ENCODE measurements at places on chromosomes 11 and 22.

GRCh38 chr22:25898707-25899365, 156.8 kb downstream of the MYO18B start:
- no peak overlapping the region for H3K4me3 ChIP-seq
- H3K36me3 ChIP-seq: no peaks in the 10 kb centered on the region
- H3K4me1 ChIP-seq: no peaks in the 10 kb centered on the region
- H3K27ac ChIP-seq: no peak overlapping the region
- H3K27me3 ChIP-seq: peaks cover 15% of the 10 kb centered on the region

- H3K4me1 ChIP-seq: peaks cover 31% of the 10 kb centered on the region
- H3K27me3 ChIP-seq: peaks cover 4% of the 10 kb centered on the region
- DNase-seq: no peak
- H3K4me3 ChIP-seq: no peak overlapping the region
- no peak overlapping the region for H3K27ac ChIP-seq
- no peaks in the 10 kb centered on the region for H3K36me3 ChIP-seq
Observed at GRCh38 chr11:115112754-115113153, 391.5 kb downstream of the CADM1 start.

DNA sequence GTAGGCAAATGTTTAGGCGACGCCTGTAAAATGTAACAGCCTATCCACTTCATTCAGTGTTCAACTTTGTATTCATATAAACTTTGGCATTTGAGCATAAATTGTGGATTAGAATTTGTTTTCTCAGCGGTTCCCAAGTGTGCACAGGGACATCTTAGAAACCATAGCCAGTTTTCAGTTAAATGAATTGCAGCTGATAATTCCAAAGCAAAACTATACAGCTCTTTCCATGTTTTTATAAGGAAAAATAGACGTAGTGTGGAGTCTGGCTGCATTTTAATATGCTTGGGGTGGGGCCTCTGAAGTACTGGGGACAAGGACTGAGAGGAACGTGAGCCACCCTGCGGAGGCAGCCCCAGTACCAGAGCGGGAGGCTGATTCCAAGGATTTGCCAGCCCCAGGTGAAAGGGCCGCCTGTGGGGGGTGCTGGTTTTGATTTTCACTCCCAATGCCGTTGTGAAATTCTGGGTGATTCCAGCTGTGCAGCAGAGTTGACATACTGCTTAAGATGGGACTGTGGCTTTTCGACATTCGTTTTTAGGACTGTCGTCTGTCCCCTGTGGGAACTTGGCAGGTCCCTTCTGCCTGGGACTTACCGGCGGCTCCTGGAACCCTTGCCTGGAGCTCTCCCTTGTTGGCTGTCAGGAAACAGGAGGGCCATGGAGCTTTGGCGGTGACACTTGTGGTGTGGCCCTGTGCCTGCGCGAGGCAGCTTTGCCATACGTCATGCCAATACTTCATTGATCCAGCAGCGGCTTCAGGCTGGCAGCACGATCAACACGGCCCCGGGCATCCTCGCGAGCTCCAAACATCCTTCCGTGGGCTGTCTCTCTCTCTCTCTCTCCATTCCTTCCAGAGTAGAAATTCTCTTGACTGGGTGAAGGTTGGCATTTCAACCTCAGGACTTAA, 370.9 kb downstream of the TBC1D22A start:
- no peak for DNase-seq
- peaks cover 17% of the 10 kb centered on the region for H3K4me1 ChIP-seq

DNA sequence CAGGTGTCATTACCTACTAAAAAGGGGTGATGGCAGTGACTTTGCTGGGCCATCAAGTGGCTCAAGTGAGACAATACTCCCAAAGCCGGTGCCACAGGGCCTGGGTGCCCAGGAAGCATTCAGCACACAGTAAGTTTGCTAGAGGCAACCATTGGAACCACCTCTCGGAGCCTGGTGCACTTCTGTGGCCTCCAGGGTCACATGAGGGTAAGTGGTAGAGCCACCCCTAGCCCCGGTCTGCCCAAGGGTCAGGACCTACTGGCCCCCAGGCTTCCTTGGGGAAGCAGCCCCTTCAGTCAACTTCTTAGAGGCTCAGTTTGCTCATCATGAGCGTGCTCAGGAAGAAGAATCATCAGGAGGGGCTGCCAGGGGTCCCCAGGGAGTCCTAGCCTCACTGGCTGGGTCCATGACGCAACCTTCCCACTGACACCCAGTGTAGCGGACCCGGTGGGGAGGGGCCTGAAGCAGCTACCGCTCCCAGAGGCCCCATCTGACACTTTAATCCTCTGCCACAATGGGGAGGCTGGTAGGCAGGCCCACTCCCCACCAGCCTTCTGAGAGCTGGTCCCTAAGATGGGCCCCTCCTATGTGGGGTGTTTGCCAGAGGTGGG, 17.5 kb upstream of the RASL10A start:
- no peaks in the 10 kb centered on the region for H3K36me3 ChIP-seq
- H3K4me3 ChIP-seq: no peak overlapping the region
- H3K4me1 ChIP-seq: peaks cover 10% of the 10 kb centered on the region
- no peak for DNase-seq

DNA sequence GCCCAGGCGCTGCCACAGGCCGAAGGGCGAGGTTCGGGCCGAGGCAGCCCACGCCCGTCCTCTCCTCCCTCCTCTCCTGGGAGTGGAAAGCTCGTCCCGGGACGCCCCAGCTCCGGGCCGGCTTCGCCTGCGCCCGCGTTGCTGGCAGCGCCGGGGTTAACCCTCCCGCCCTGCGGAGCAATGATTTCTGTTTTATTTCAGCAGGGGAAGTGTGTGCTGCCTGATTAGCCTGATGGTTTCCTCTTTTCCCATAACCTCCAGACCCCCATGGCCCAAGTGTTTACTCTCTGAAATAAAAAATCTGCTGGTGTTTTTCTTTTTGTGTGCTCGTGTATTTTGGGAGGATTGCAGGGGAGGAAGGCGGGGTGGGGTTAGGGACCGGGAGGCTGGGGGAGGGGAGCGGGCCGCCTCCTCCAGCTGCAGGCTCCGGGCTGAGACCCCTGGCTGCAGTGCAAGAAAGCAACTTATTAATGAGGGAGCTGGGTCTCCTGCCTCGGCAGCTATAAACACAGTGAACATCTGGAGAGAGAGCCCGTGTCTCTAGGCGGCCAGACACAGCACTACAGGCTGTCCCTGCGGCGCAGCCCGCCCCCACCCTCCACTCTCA, 38.6 kb downstream of the ETS1 start:
- H3K36me3 ChIP-seq: no peaks in the 10 kb centered on the region
- DNase-seq: no peak
- peaks cover 71% of the 10 kb centered on the region for H3K27me3 ChIP-seq
- H3K27ac ChIP-seq: peak overlapping the region; percentile 65
- H3K4me1 ChIP-seq: peaks cover 49% of the 10 kb centered on the region
- peak overlapping the region; percentile 88 for H3K4me3 ChIP-seq

- no peak overlapping the region for H3K4me3 ChIP-seq
- H3K27me3 ChIP-seq: no peaks in the 10 kb centered on the region
- H3K36me3 ChIP-seq: no peaks in the 10 kb centered on the region
- H3K27ac ChIP-seq: no peak overlapping the region
Observed at GRCh38 chr11:127926721-127927120, 660.6 kb downstream of the ETS1 start.

GRCh38 chr22:30045494-30045887, 34.8 kb upstream of the HORMAD2 start:
- peaks cover 4% of the 10 kb centered on the region for H3K36me3 ChIP-seq
- H3K4me3 ChIP-seq: no peak overlapping the region
- no peaks in the 10 kb centered on the region for H3K27me3 ChIP-seq
- H3K4me1 ChIP-seq: peaks cover 26% of the 10 kb centered on the region

GRCh38 chr11:110862407-110862806, 150.2 kb upstream of the ARHGAP20 start:
- H3K27ac ChIP-seq: no peak overlapping the region
- H3K27me3 ChIP-seq: peaks cover 8% of the 10 kb centered on the region
- DNase-seq: no peak

- H3K4me1 ChIP-seq: peaks cover 19% of the 10 kb centered on the region
- no peak overlapping the region for H3K27ac ChIP-seq
- no peak overlapping the region for H3K4me3 ChIP-seq
- DNase-seq: no peak
- no peaks in the 10 kb centered on the region for H3K27me3 ChIP-seq
- peaks cover 3% of the 10 kb centered on the region for H3K36me3 ChIP-seq
Observed at GRCh38 chr11:91792779-91793262, 431.8 kb upstream of the FAT3 start.

GRCh38 chr11:66143996-66144678, 74.1 kb downstream of the PACS1 start:
- peaks cover 8% of the 10 kb centered on the region for H3K36me3 ChIP-seq
- H3K4me1 ChIP-seq: peaks cover 14% of the 10 kb centered on the region
- H3K27me3 ChIP-seq: no peaks in the 10 kb centered on the region
- H3K4me3 ChIP-seq: no peak overlapping the region
- DNase-seq: no peak

GRCh38 chr11:118438314-118438931, 2.1 kb downstream of the KMT2A start:
- H3K4me3 ChIP-seq: peak overlapping the region; percentile 92
- DNase-seq: no peak
- peaks cover 12% of the 10 kb centered on the region for H3K36me3 ChIP-seq
- peaks cover 6% of the 10 kb centered on the region for H3K27me3 ChIP-seq
- peak overlapping the region; percentile 94 for H3K27ac ChIP-seq

- no peaks in the 10 kb centered on the region for H3K4me1 ChIP-seq
- H3K27me3 ChIP-seq: no peaks in the 10 kb centered on the region
- no peak for DNase-seq
- no peaks in the 10 kb centered on the region for H3K36me3 ChIP-seq
- no peak overlapping the region for H3K4me3 ChIP-seq
- no peak overlapping the region for H3K27ac ChIP-seq
Observed at GRCh38 chr11:119551420-119552105, 128.6 kb upstream of the THY1 start.

DNA sequence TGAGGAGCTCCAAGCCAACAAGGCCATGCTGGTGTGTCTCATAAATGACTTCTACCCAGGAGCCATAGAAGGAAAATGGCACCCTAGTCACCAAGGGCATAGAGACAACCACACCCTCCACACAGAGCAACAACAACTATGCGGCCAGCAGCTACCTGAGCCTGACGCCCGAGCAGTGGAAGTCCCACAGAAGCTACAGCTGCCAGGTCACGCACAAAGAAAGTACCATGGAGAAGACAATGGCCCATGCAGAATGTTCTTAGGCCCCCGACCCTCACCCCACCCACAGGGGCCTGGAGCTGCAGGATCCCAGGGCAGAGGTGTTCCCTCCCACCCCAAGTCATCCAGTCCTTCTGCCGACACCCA, 28.0 kb downstream of the IGLL5 start:
- H3K27me3 ChIP-seq: peaks cover 25% of the 10 kb centered on the region
- no peaks in the 10 kb centered on the region for H3K36me3 ChIP-seq
- H3K27ac ChIP-seq: no peak overlapping the region
- no peaks in the 10 kb centered on the region for H3K4me1 ChIP-seq

DNA sequence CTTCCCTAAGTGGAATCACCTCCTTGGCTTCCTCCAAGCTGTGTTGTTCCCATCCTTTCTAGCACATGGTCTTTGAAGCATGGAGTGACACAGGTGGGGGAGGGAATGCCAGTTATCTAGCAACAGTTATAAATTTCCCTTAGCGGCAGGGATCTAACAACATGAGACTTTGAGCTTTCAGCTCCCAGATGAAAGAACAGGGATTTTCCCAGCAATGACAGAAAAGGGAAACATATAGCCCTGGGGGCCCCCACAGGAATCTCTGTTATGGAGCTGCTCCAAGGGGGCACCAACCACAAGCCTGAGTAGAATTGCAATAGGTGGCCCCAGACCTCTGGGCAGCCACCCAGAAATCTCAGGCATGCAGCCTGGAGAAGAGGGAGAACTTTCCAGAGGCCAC, 163.0 kb downstream of the GRIK4 start:
- H3K4me1 ChIP-seq: peaks cover 12% of the 10 kb centered on the region
- DNase-seq: no peak
- H3K27me3 ChIP-seq: peaks cover 27% of the 10 kb centered on the region
- no peak overlapping the region for H3K4me3 ChIP-seq

- DNase-seq: no peak
- peaks cover 33% of the 10 kb centered on the region for H3K36me3 ChIP-seq
- H3K4me1 ChIP-seq: peaks cover 9% of the 10 kb centered on the region
- H3K27ac ChIP-seq: peak overlapping the region; percentile 88
Observed at GRCh38 chr22:29801153-29801552, 34.0 kb downstream of the UQCR10 start.

GRCh38 chr11:19868871-19869270, 156.2 kb downstream of the NAV2 start:
- no peak overlapping the region for H3K4me3 ChIP-seq
- peaks cover 24% of the 10 kb centered on the region for H3K4me1 ChIP-seq

DNA sequence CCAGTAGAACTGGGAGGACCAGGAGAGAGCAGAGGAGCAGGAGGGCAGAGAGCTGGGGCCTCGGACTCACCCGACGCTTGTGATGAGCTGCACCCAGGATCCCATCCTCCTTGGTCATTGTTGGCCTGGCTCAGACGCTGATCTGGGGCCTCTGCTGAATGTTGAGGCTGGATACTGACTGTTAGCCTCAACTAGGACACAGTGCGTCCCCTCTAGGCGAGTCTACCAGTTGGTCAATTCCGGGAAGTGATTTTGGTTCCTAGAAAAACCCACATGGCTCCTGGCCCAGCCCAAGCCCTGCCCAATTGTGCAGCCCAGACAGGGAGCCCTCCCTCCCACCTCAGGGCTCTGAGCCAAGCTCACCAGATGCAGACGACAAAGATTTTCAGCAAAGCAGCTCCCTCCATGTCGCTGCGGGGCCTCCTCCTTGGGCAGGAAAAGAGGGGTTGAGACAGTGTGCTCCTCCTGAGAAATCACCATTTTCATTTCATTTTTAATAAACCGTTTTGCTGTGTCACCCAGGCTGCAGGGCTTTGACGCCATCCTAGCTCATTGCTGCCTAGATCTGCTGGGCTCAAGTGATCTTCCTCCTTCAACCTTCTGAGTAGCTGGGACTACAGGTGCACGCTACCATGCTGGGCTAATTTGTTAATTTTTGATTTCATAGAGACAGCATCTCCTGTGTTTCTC, at the start of gene APOL4:
APOL4 (minus strand) TSS at position 180 of the 690 bp plus-strand sequence; CDS start at position 105, 75 bp downstream.
- no peaks in the 10 kb centered on the region for H3K27me3 ChIP-seq
- DNase-seq: no peak
- peaks cover 56% of the 10 kb centered on the region for H3K4me1 ChIP-seq
- H3K4me3 ChIP-seq: peak within 1 kb of the TSS; percentile 71
- no peaks in the 10 kb centered on the region for H3K36me3 ChIP-seq

DNA sequence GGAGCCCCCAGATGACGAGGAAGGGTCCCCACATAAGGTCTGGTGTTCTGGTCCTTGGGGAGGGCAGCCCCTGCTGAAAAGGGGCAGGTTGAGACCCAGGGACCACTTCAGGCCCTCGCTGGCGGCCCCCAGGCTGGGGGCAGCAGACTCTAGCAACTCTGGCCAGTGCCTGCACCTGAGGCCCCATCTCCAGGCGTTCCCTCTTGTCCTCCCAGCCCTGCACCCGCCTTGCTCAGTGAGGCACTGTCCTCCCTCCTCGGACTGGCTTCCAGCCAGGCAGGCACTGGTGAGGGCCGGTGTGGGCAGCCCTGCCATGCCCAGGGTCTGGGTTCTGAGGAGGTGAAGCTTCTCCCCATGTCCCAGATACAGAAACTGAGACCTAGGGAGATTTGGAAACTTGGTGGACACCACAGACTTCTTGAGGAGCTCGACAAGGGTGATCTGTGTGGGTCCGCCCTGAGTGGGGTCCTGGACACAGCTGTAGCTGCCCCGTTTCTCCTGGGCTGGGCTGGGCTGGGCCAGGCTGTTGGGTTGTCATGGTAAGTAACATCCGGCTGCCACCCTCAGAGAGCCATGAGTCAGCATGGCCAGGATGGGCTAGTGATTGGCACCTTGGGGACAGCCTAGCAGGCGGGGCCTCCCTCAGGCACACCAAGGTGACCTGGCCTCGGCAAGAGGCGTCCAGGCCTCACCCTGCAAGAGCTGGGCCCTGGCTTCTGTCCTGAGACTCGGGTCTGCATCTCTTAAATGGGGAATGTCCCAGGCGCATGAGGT, 11.1 kb upstream of the PHLDA2 start:
- no peak overlapping the region for H3K4me3 ChIP-seq
- H3K27me3 ChIP-seq: peaks cover 6% of the 10 kb centered on the region
- DNase-seq: no peak
- no peaks in the 10 kb centered on the region for H3K4me1 ChIP-seq
- peaks cover 19% of the 10 kb centered on the region for H3K36me3 ChIP-seq
